ENCODE measurements at places on chromosomes 12 and 14.

DNA sequence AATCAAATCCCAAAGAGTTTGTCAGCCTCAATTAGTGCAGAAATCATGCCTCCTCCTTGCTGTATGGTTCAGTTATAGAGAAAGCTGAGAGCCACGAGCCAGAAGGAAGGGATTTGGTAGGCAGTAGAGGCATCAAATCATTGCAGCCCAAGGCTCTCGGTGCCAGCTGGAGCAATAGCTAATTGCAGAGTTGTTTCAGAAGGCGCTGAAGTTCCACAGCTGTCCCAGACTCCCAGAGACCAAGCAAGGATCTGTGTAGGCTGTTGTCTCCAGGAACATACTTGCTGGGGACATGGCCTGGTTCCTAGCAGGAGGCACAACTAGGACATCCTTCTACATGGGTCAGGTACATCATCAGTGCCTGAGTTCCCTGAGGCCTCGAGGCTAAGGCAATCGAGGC, 80.4 kb upstream of the WSCD2 start:
- DNase-seq = no peak

GRCh38 chr14:100246809-100247428, 8.0 kb downstream of the YY1 start:
- DNase-seq = peak; percentile 27

GRCh38 chr14:91929700-91930099, 17.8 kb downstream of the FBLN5 start:
- DNase-seq = no peak

GRCh38 chr12:52090291-52090690, 10.8 kb downstream of the SMIM41 start:
- no peak for DNase-seq

DNA sequence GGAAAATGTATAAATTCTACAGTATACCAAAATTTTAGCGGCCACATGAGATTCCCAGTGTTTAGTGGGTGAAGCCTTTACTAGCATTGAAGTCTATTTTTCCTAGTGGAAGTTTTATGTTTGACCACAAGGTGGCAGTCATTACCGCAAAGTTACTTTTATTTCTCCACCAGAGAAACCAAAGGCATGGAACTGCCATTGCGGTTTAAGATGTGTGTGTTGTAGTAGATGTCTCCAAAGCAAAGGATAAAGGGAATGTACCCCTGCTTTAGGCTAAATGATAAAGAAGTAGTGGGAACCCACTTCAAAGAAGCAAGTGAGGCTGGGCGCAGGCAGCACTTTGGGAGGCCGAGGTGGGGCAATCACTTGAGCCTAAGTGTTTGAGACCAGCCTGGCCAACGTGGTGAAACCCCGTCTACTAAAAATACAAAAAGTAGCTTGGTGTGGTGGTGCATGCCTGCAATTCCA, 140.5 kb downstream of the PRKCH start:
- DNase-seq = peak; percentile 76

- DNase-seq = no peak
Observed at GRCh38 chr12:51871126-51871525, 16.8 kb upstream of the ANKRD33 start.

GRCh38 chr14:50603565-50603964, 43.6 kb downstream of the ATL1 start:
- DNase-seq = no peak

- DNase-seq = no peak
Observed at GRCh38 chr12:47801170-47801903, 18.4 kb downstream of the HDAC7 start.

- DNase-seq = no peak
Observed at GRCh38 chr12:32451816-32452215, 52.5 kb downstream of the FGD4 start.

- no peak for DNase-seq
Observed at GRCh38 chr12:116604178-116604895, 45.2 kb downstream of the MAP1LC3B2 start.

GRCh38 chr14:66650491-66650911, 142.6 kb downstream of the GPHN start:
- no peak for DNase-seq

- DNase-seq = no peak
Observed at GRCh38 chr12:104083769-104084475, 19.6 kb downstream of the HCFC2 start.

GRCh38 chr12:49144384-49144783, 13.2 kb upstream of the TUBA1B start:
- no peak for DNase-seq

GRCh38 chr12:2387103-2387834, 334.5 kb downstream of the CACNA1C start:
- DNase-seq = no peak

DNA sequence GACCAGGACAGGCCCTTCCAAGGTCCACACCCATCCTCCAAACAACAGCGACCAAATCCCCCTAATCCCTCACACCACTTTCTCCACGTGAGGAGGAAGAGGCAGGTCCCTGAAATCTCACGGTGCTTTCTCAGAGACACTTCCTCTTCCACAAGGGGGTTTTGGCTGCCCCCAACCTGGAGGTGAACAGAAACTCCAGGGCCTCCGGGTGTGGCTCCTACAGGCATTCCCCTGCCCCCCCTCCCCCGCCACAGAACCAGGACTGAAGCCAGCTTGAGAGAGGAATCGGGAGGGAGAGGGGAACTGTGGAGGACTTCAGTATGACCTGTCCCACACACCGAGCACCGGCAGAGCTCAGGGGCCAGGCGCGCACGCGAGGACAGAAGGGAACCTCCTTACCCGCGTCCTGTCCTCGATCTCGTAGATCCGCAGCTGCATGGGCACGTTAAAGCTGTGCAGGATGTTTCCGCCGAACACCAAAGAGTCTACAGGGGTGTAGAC, 60.2 kb downstream of the KDM2B start:
- DNase-seq = no peak

DNA sequence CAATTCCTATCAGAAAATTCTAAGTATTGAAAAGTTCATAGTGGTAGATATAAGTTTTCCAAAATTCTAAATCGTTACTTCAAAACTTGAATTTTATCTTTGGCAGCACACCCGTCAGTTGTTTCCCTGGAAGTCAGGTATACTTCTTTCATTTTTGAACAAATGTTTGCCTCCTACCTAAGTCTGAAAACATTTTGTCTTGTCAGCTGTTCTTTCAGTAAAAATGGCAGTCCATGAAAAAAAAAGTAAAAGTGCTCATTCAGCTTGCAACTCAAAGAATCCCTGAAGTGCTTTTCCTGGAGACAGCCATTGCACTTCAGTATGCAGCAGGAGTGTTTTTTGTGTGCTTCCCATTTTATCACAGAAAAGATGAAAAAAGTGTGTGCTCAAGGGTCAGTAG, 130.1 kb upstream of the NEDD1 start:
- DNase-seq = no peak

DNA sequence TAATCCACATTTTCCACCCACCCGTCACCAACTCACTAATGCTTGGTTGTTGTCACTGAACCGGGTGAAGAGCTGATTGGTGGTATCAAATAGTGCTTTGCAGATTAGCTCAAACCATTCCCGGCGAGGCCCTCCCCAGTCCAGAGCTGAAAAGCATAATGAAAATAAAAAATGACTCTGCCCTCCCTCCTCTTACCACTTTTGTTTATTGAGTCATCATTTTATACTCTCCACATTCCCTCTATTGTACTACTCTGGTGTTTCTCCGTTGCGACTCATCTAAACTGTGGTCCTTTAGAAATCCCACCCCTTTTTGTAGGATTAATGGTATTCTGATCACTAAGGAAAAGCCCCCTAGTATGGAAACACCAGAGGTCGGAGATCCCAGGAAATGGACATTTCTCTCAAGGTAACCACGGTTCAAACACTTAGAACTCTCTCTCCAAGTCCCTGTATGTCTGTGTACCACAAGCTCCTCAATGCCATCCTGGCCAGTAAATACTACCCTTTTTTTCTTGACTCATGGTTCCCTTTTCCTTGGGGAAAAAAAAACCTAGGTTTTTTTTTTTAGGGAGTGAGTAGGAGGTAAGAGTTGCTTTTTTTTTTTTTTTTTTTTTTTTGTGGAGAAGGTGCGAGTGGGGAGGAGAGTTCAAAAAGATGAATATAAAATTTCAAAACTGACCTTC, 42.0 kb downstream of the AREL1 start:
- DNase-seq = no peak

DNA sequence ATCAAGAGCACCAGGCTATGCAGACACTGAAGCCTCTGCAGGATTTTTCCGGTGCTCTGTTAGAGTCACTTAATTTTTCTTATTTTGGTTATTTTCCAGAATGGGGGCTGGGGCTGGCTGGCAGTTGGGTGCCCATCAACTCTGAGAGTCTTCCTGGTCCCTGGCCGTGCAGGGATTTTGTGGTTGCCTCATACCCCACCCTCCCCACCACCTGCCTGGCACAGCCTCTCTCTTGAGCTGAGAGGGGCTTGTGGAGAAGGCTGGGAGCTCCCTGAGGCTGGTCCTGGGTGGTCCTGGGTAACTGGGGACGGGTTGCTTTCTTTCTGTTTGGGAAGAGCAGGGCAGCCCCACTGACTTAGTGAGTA, 23.3 kb downstream of the LRTM2 start:
- DNase-seq = no peak

GRCh38 chr12:20883288-20883687, 72.8 kb downstream of the SLCO1B3 start:
- no peak for DNase-seq

DNA sequence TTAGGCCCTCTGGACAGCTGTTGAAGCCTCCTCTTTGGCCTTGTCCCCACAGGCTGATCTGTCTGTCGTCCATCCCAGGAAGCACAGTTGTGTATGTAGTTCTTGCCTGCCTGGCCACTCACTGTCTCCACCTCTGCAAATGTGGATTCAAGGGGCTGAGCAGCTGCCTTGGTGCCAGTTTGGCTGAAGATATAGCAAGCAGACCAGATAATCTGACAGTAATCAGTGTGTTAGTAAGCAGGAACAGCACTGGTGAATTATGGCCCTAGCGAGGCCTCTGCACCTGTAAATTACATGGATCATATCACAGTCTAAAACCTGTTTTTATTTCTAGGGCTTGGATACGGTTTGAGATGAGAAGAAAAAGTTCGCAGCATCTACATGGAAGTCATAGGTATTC, 282.5 kb upstream of the NOS1 start:
- DNase-seq = no peak

- DNase-seq = no peak
Observed at GRCh38 chr12:131528667-131529066, 182.2 kb upstream of the SFSWAP start.

DNA sequence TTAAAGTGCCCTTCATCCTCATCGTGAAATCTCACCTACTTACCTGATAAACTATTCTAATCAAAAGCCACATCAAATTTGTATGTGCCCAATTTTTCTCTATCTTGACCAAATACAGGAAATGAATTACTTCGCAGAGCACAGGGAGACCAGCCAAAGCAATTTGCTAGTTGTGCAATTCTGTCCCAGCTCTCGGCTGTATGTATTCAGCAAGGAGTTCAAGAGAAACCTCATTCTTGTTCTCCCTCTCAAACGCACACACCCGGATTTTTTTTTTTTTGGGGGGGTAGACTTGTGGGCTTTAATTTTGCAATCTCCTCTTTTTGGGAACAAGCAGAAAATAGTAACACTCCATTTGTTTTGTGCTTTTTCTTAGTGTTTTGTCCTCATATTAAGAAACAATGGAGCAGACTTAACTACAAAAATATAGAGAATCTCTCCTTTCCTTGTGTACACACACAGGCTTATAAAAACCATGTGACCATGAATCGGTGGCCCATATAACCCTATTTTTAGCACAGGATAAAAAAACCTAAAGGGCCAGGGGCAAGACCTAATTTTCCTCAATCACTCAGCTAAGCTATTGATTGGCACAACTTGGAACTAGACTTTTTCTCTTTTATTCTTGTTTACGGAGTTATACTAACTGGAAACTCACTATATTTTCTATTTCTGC, 64.2 kb downstream of the MBIP start:
- no peak for DNase-seq

DNA sequence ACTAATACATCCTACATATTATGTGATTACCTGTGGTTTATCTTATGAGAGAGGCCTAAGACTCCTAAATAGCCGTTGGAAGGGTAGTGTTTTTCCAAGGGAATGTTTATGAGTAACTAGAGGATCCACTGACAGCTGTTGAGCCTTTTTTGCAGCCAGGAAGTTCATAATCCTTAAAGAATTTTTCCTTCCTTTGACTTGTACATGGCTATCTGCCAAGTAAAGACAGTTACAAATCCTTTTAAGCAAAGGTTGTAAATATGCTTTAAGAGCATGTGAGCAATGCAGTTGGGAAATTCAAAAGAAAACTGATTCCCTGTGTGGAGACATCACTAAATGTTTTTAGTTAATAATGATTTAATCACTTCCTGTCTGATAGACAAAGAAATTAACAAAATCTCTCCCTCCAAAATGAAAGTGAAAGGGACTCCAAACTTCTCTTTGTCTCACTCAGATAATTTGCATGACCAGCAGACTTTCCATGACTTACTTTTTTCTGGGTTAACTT, 333.8 kb downstream of the PDZRN4 start:
- DNase-seq = no peak

DNA sequence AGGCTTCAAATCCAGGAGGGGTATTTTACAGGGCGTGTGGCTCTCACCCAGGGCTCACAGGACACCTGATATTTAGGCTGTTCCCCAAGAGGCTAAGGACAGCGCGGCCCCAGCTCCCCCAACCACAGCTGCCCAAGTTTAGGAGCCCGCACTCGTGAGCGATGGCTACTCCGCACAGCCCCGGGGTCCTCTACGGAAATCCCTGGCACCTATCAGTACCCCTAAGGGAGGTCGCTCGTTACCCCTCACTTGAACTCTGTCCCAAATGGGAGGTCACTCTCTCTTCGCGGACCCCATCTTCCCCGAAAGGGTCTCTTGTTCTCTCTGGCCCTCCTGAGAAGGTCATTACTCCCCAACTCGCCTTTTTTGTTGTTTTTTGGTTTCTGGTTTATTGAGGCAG, 708 bp upstream of the P2RX4 start:
- DNase-seq = no peak

- no peak for DNase-seq
Observed at GRCh38 chr12:57716305-57716704, 22.2 kb downstream of the AGAP2 start.

GRCh38 chr12:92539110-92539749, 163.6 kb upstream of the PLEKHG7 start:
- no peak for DNase-seq

- no peak for DNase-seq
Observed at GRCh38 chr14:68675233-68675577, 117.7 kb downstream of the ZFP36L1 start.

- no peak for DNase-seq
Observed at GRCh38 chr12:108468196-108468968, 46.7 kb upstream of the FICD start.
